Uterine smooth muscle cell (primary cell): ENCODE measurements at places on chromosomes 5 and 9. TPM values are rescaled to one million over a fixed set of nuclear protein-coding genes. Genes with fewer than 3 reads are reported as not detected.

The ANKDD1B gene
- 0.33 and 0.62 TPM in 2 replicates for total RNA-seq

The KIF24 gene
- 1.4 and 5.2 TPM in 2 replicates for total RNA-seq

The CCL27 gene
- 0.11 TPM in 1 of 2 replicates, not detected in the other for total RNA-seq

The SLCO6A1 gene
- not detected in 2 replicates for total RNA-seq

The CD72 gene
- total RNA-seq: 0.87 and 1.2 TPM in 2 replicates

The PCDHB10 gene
- 0.11 and 0.12 TPM in 2 replicates for total RNA-seq

The SLC25A2 gene
- total RNA-seq: 0.50 and 0.66 TPM in 2 replicates

The PCDHA1 gene
- total RNA-seq: under 0.01 TPM in 2 replicates

The RASGEF1C gene
- 0.11 TPM in 1 of 2 replicates, not detected in the other for total RNA-seq

The PCA3 gene
- total RNA-seq: under 0.01 TPM in 2 replicates

The MYOT gene
- not detected in 2 replicates for total RNA-seq

The SEMA5A gene
- total RNA-seq: 15.7 and 16.0 TPM in 2 replicates

The NUTM2G gene
- not detected in 2 replicates for total RNA-seq

The CERCAM gene
- total RNA-seq: 57.0 and 125 TPM in 2 replicates

The PCDHA6 gene
- 0.77 and 1.4 TPM in 2 replicates for total RNA-seq

The ST6GALNAC4 gene
- total RNA-seq: 19.5 and 21.9 TPM in 2 replicates

The CHD1 gene
- total RNA-seq: 53.9 and 83.9 TPM in 2 replicates

The IFNA2 gene
- total RNA-seq: not detected in 2 replicates

The GPX8 gene
- 112 and 126 TPM in 2 replicates for total RNA-seq

The TPM2 gene
- total RNA-seq: 1,069 and 1,713 TPM in 2 replicates

The ARSI gene
- 18.1 and 34.3 TPM in 2 replicates for total RNA-seq

The SLC36A2 gene
- total RNA-seq: not detected in 2 replicates

The ENTPD2 gene
- not detected in 2 replicates for total RNA-seq

The CYLC2 gene
- total RNA-seq: not detected in 2 replicates

The WDR38 gene
- 0.11 TPM in 1 of 2 replicates, not detected in the other for total RNA-seq

The PCDHGA6 gene
- total RNA-seq: 1.7 and 3.2 TPM in 2 replicates

The IFNB1 gene
- total RNA-seq: not detected in 2 replicates
